ENCODE measurements at places on chromosomes 1 and 21.

- no peak for DNase-seq
These were observed 287.3 kb upstream of the SGIP1 start for GRCh38 chr1:66246351-66247269.

DNA sequence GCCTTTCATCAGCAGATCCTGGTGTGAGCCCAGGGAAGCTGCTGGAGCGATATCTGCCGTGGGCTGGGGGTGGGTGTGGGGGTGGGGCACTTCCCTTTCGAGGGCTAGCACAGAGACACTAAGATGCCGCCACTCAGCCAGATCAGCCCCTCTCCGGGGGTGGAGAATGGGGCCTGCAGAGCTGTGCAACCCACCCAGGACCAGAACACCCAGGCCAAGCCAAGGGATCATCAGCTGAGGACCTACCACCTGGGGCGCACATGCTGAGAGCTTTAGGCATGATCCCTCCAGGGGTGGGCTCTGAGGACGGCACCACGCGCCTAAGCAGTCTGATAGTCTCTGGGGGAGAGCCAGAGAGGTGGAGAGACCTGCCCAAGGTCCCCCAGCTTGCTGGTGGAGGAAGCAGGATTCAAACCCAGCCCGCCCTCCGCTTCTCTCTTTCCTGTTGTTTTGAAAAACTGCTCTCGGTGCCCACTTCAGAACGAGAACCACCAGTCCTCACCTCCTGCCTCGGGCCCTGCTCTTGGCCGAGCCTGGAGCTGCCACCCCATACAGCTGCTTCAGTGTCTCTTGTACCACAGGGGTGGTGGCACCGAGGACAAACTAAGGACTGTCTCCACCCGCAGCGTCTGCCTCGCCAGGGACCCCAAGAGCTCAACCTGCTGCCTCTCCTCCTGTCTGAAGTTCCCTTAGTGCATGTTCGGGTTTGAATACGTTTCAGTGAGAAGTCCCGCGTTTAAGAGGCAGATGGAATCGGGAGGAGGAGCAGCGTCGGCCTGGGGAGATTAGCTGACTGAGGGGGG, 39.7 kb upstream of the RUNX3 start:
- DNase-seq, result no peak

DNA sequence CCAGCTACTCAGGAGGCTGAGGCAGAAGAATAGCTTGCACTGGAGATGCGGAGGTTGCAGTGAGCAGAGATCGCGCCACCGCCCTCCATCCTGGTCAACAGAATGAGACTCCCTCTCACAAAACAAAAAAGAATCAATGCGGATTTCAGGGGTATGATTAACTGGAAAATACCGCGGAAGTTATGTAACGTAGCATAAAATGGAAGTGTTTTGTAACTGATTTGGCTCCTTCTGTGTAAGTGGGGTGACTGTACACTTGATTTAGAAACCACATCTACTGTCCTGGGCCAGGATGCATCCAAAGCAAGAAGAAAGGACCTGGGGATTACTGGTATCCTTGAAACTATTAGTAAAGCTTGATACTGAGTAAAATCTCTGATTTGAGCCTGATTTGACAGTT, 3.1 kb upstream of the VAMP4 start:
- no peak for DNase-seq

DNA sequence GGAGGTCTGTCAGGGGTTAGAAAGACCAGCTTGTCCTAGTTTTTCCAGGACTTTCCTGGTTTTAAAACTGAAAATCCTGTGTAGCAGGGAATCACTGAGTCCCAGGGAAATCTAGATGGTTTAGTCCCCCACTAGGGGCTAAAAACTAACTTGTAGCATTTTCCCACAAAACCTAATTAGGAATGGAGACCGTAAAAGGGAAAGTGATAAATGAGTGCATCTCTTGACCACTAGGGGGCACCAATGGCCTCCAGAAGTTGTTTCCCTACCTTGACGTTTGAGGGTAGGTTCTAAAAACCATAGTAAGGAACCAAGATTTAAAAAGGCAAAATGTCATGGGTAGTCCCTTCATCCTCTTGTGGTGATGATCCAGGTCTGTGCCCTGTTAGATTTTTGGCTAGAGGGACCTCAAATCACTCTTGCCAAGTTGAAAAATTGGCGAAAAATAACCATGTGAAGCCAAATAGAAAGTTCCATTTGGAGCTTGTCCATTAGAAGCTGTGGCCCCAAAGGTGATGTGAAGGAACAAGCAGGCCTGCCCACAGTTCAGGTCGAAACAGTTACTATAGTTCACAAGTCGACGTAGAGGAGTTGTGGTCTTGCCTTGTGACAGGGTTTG, 24.5 kb downstream of the CLIC6 start:
- DNase-seq, result no peak

- no peak for DNase-seq
These were observed 359.9 kb downstream of the SIPA1L2 start for GRCh38 chr1:232269988-232270387.

DNA sequence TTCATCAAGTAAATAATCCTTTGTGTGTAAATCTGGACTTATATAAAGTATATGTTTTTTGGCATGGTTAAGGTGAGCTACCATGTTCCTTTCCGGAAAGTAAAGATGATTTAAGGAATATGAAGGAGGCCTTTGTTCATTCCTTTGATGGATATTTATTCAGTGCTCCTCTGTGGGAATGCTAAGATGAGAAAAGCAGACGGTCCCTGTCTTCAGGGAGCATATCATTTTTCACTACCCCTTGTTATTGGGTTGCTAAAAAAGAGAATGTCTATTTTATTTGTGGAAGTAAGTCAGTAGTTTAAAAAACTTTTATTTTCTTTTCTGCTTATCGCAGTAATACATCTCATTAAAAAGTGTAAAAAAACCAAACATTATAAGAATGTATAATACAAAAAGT, 35.1 kb upstream of the CNN3 start:
- DNase-seq, result no peak

GRCh38 chr1:172640111-172640510, 18.8 kb upstream of the FASLG start:
- DNase-seq, result no peak

DNA sequence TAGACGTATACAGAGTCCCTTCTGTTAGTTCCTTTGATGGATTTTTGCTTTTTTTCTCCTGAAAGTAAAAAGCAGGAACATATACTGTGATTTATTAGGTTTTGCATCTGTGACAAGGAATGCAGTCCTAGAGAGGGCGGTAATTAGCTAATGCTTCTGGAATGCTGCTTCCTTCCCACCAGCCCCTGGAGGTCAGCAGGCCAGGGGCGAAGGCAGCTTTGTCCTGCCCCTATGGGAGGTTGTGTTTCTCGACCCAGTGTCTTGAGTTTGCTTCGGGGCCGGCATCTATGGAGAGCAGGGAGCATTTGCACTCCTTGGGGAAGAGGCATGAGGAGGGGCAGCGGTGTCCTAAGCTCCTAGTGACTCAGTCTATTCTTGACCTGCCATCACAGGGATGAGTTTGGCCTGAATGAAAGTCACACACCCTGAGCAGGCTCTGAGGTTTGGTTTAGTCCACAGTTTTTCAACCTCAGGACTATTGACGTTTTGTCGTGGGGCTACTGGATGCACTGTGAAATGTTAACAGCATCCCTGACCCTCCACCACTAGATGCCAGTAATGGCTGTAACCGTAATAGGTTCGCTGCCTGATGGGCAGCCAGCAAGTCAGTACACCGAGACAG, 85.0 kb upstream of the KCNJ15 start:
- DNase-seq, result no peak

GRCh38 chr1:152325111-152325510, at the start of gene FLG:
Gene FLG, minus strand, starts transcription at chr1:152325239. Its CDS starts 9,783 bp downstream, at chr1:152315456.
- DNase-seq, result no peak

- no peak for DNase-seq
These were observed 15.9 kb upstream of the DHX9 start for GRCh38 chr1:182823220-182823619.

- DNase-seq, result peak; percentile 65
These were observed 34.8 kb downstream of the CHAF1B start for GRCh38 chr21:36419996-36420395.

GRCh38 chr1:59506952-59507351, 210.1 kb downstream of the FGGY start:
- peak; percentile 7 for DNase-seq

GRCh38 chr1:53987880-53988279, 30.1 kb downstream of the LDLRAD1 start:
- DNase-seq, result no peak

GRCh38 chr21:44360159-44360558, 6.7 kb downstream of the TRPM2 start:
- no peak for DNase-seq

DNA sequence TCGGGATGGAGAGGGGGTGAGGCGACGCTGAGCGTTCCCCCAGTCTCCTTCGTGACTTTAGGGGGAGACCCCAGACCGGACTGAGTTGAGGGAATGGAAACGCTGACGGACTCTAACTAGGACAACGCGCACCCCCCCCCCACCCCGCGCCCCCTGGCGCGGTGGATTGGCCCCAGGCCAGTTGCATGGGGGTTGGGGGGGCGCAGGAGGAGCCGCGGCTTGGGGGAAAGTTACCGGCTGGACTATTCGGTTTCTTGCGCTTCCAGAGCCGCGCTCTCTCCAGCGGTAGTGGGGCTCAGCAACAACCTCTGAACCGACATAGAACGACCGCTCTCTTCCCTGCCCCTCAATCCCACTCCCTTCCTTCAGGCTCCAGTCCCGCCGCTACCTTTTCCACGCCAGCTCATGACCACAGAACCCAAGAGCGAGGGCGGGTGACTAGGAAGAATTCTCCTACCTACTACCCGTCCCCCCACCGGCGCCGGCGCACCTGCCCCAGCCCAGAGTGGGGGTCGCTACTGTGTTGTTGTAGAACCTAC, 694 bp downstream of the ZBTB7B start:
- no peak for DNase-seq

DNA sequence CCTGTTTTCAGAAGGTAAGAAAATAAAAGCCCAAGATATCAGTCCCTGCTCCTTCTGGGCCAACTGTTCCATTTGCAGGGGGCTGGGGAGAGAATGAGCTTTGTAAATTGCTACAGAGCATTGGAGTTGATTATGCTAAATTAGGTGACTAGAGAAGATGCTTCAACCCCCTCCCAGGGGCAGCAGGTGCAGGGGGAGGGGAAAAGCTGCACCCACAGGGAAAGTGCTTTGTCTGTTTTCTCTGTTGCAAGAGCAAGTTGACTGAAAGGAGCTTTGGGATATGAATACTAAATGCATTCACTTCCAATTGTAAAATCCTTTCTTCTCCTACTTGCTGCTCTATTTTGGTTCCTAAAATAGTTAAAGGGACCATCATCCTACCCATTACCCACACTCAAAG, 16.5 kb upstream of the PIGM start:
- no peak for DNase-seq

GRCh38 chr1:27033043-27033746, 20.5 kb upstream of the TENT5B start:
- no peak for DNase-seq

DNA sequence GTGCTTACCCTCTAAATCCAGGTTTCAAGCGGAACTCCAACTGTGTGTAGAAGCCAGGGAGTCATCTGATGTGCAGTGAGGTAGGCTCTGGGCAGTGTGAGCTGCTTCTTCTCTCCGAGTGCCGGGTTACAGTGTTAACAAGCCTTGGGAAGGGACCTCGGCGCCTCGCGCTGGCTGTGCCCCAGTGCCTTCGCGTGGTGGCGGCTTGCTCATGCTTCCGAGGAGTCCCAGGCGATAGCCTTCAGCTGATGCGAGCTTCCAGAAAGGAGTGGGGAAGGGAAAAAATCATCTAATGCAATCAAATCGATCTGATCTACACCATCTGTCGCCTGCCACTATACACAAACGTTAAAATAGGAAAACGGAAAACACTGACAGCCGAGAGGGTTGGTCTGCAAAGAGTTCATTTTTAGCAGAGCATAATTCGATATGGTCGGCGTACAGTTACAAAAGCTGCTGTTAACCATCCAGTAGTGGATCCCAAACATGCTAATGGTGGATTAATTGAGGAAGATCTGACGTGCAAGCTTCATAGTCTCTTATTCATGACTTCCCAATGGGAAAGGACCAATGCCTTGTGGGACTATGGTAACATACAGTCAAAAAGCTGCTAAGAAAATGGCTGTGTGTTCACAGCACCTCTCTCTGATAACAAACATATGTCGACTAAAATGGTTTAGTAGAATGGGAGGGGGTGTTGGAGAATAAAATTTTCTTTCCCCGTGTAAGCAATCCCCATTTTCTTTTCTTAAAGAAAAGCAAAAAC, 128.7 kb upstream of the DPYD start:
- no peak for DNase-seq

- no peak for DNase-seq
These were observed 11.3 kb upstream of the BACH1 start for GRCh38 chr21:29287383-29287782.

DNA sequence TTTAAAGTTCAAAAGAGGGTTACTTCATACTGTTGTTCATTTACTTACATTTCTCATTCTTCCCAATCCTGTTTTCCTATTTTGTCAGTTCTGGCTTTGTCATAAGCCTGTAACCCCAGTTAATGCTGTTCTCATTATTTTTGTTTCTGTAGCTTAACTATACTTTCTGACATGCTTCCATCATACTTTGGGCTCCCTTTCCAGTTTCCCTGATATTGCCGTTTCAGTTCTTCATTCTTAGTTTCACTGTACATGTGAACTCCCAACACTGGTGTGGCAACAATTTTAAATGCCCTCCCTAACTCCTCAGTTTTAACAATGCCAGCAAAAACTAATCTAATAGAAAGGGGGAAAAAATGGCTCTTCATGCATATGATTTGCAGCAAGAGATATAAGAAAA, 456.7 kb downstream of the LMO4 start:
- no peak for DNase-seq

- no peak for DNase-seq
These were observed 45.7 kb downstream of the LRRC7 start for GRCh38 chr1:69613414-69613813.

DNA sequence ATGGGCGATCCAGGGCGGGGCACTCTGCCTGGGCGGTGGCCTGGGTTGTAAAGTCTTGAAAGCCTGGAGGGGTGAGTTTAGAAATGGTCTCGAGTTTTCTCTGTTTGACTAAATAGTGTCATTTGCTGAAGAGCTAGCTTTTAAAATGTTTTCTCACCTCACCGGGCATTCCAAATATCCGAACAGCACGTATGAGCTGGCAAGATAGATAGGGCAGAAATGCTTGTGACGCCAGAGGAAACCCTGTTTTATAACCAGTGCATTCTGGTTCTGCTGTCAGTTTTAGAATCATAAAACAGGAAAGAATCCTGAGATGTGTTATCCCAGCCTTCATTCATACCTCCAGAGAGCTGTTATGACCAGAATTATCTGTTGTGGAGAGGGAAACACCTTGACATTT, 725 bp downstream of the RTCA start:
- DNase-seq, result no peak

DNA sequence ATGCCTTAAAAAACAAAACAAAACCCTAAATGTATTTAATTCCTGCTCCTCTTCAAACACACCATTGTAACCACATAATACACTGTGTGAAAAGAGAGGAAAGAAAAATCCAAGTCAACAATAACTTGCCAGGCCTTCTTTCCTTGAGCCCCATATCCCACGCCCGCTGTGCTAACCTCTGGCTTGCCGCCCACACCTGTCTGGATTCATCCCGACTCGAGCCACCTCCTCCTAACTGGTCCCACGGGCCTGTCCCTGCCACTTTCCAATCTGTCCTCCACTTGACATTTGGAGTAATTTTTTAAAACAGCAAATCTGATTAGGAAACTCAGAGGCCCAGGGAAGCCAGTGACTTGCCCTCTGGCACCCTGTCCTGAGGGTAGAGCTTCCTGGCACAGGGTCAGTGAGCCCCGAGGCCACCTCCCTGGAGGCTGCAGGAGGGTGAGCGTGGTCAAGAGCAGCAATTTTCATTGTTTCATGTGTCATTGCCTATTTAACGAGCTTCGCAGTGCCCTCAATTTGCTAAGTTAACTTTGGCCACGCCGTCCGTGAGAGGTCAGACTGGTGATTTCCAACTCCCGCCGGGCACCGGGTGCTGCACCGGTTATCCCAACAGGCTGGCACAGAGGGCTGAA, 54.1 kb downstream of the B3GALT5 start:
- no peak for DNase-seq

- no peak for DNase-seq
These were observed 38.6 kb downstream of the BMP8A start for GRCh38 chr1:39529901-39530535.
